Activated CD8-positive, alpha-beta memory T cell treated with anti-CD3 and anti-CD28 coated beads, Interleukin-2, amount 50 U/mL, for 4 hours (primary cell): ENCODE measurements at places on chromosomes 11 and 22.
A peak's percentile ranks its signal among the peaks of the same experiment; 100 is the strongest.

DNA sequence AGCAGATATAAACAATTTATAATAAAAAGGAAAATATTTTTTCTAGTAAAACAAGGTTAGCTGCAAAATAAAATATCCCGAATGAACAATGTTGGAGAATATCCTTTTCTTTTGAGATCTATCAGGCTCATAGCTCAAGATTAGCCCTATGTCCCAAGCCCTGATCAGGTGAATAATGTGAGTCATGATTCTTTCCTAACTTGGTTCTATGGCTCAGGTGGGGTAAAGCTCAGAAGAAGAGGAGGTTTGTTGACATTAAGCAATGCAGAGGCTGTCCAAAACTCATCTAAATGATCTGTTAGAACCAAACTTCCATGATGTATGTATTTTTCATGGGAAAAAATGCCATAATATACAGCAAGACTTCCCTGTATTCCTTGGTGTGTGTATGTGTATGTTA lies 86.1 kb downstream of the TRIM44 start:
- no peak for DNase-seq

- no peak for DNase-seq
Observed at GRCh38 chr11:36635066-36635862, 37.2 kb upstream of the RAG2 start.

DNA sequence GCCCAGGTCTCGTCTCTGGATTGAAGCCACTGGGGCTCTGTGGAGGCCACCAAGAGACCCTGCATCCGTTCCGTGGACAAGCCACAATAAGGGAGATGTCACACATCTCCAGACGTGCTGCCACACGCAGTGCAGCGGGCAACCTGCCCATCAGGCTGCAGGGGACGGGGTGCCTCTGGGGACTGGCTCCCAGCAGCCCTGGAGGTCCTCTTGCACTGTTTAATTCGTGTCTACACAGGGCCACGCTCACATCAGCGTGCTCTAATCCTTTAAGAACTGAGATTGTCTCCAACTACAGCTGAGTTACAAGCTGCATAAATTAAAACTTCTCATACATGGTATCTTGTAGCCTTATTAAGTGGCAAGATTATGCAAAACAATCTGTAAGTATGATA lies 1232.2 kb downstream of the BRD1 start:
- DNase-seq: no peak

- no peak for DNase-seq
Observed at GRCh38 chr22:36456464-36456845, 25.0 kb downstream of the TXN2 start.

- no peak for DNase-seq
Observed at GRCh38 chr11:17272801-17273200, 3.7 kb upstream of the NUCB2 start.

- no peak for DNase-seq
Observed at GRCh38 chr11:36238881-36239280, 50.3 kb downstream of the COMMD9 start.

- no peak for DNase-seq
Observed at GRCh38 chr11:108926171-108926840, 261.4 kb downstream of the DDX10 start.

- no peak for DNase-seq
Observed at GRCh38 chr11:66956689-66957290, 1.4 kb downstream of the PC start.

- DNase-seq: no peak
Observed at GRCh38 chr22:38955250-38955905, 2.0 kb upstream of the APOBEC3A start.

DNA sequence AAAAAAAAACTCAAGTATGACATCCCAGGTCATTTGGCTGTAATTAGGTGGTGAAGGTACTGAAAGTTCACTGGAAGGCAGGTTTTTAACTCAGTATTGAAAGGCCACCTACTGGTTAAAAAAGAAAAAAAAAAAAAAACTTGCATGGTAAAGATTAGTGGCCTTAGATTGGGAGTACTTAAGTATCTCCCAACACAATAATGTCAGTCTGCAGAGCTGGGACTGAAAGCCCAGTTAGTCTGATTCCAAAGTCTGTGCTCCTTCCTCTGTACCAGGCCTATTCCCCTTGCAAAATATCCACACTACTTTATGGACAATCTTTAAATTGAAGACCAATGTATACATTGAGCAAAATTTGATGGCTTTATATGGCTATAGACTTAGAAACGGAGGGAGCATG lies 85.5 kb downstream of the NOX4 start:
- DNase-seq: no peak

DNA sequence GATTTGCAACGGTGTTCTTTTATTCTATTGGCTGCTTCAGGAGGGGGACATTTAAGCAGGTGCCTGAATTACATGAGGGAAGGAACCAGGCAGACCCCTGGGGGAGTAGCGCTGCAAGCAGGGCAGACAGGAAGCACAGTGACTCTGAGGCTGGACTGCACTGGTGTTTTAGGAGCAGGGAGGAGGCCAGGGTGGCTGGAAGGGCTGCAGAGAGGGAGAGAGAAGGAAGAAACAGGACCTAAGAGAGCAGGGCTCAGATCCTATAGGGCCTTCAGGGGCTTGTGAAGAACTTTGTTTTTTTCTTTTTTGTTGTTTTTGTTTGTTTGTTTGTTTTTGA lies 62.5 kb upstream of the SORL1-AS1 start:
- no peak for DNase-seq

DNA sequence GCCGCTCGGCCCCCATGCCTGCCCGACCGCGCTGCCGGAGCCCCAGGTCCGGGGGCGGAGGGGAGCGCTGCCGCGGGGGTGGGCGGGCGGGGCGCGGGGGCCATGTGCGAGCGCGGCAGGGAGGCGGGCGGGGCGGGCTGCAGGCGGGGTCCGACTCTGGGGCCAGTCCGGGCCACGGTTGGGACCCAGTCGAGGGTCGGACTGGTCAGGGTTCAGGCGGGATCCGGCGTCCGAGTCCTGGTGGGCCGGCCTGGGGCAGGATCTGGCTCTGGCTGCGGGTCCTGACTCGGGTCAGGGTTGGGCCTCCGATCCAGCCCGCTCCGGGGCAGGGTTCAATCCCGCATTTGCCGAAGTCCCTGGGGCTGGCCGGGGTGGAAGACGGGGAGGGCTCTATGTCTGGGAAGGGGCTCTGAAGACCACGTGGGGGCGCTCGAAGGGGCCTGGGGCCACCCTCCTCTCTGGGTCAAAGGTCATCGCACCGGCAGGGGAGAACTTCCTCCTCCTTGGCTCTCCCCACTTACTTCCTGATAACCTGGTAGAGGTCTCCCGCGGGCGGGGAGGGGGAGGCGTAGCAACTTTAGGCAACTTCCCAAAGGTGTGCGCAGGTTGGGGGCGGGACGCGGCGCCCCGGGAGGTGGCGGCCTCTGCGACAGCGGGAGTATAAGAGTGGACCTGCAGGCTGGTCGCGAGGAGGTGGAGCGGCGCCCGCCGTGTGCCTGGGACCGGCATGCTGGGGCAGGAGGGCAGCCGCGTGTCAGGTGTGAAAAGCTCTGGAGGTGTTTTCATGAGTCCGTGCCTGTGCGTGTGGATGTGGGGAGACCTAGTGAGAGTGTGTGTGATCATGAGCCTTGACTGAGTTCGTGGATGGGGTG lies 603 bp downstream of the ESRRA start:
- peak; percentile 74 for DNase-seq

DNA sequence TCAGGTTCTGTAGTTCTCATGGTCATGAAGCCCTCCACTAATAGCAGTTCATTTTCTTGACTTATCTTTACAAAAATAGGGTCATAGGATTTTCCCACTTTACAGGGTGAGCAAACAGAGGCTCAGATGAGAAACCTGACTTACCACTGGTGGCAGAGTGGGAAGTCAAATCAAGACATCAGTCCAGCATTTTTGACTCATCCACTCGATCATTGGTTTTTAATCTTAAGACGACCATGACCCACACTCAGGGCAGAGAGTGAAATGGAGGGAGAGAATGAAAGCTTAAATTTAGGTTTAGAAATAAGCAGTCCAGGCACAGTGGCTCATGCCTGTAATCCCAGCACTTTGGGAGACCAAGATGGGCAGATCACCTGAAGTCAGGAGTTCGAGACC lies 42.1 kb downstream of the RTL6 start:
- no peak for DNase-seq

GRCh38 chr22:32378707-32379272 lies 21.1 kb downstream of the RFPL3 start:
- no peak for DNase-seq

DNA sequence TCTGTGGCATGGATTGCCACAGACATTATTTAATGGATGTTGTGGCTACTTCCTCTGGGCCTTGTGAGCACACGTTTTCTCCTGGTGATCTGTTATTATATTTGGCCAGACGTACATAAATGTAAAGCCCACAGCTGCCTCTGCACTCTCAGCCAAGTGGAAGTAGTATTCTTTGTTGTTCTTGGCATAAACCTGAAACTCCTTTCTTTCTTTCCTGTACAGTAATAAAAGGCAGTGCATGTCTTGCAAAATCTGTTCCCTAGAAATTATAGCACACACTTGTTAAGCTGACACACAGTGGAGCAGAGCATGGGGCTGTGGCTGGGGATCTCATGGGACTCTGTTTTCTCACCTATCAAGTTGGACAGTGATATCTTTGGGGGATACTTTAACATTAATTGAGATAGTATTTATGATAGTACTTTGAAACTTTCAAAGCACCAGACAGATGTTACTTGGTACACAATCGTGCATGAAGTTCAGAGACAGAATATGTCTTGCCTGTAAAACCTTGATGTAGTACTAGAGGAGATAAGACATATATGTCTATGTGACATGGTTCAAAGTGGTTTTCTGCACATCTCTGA lies 20.9 kb downstream of the PANX1 start:
- no peak for DNase-seq

GRCh38 chr11:64649291-64649697 lies 58.3 kb downstream of the SLC22A12 start:
- no peak for DNase-seq

DNA sequence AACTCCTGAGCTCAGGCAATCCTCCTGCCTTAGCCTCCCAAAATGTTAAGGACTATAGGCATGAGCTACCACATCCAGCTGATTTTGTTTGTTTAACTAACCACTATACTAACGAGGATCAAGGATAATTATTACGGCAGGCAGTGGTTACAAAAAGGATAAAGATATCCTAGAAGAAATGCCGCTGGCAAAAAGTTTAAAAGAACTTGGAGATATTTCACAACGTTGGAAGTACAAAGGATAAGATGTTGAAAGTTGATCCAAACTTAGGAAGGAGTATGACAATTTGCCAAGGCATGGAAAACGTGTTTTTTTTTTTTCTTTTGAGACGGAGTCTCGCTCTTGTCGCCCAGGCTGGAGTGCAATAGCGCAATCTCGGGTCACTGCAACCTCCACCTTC lies 13.4 kb downstream of the AP5B1 start:
- DNase-seq: no peak

DNA sequence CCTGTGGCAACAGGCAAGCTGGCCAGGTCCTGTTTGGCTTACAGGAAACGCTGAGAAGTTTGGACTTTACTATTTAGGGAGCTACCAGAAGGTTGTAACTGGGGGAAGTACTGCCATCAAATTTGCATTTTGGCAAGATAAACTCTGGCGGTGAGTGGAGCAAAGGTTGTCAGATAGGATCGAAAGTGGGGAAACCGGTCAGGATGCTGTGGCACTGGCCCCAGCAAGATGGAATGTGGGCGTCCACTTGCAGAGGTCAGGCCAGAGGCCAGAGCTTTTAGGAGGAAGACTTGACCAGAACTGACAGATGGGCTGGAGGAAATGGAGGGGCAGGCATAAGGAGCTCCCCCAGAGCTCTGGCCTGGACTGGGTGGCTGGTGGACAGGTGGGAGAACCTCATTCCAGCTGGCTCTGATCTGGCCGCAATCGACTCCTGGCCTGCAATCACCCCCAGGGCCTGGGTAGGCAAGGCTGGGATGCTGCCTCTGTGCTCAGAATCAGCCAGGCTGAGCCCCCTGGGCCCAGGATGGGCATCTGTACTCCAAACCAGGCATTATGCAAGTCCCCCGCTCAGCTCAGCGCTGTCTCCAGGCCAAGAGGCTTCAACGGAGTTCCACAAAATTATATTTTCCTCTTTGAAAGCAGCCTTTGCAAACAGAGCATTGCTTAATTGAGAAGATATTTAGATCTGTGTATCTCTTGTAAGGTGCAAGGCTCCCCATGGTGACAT lies 178.3 kb upstream of the NECTIN1 start:
- no peak for DNase-seq

GRCh38 chr11:76156971-76157427 lies 49.3 kb downstream of the WNT11 start:
- DNase-seq: no peak

- DNase-seq: peak; percentile 72
Observed at GRCh38 chr11:13486926-13487660, 8.7 kb downstream of the PTH start.

DNA sequence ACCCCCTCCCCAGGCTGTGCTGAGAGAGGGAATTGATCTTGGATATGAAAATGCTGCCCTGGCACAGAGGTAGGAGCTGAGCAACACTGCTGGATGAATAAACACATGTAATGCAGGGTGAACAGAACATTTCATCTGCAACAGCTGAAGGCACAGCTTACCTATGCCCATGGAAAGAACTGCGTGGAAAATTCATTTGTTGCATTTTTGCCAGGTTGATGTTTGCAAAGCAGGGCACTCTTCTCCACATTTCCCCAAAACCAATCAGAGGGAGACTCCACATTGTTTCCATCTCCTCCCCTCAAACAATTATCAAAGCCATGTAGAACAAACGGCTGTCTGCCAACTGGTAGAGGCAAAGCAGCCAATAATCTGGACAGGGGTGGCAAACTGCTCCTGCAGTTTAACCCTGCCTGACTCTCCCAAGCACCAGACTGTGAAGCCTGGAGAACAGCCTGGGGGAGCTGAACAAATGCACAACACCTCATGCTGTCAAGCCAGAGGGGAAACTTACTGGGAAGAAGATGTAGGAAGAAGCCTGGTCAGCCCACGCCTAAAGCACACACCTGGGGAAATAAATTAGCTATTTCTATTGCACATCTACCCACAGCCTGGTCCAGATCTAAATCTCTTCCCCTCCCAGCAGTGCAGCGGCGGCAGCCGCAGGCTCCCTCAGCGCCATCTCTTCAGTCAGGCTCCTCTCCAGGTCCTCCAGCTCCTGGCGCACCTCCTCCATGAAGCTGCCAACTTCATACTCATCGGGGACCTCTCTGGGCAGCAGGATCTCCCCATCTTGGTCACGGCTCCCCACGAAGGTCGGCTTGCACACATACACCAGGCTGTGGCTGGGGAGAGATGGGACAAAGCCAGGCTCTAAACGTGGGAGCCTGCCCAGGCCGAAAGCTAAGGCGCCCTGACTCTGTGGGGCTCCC lies 44.3 kb downstream of the DKK3 start:
- no peak for DNase-seq

- no peak for DNase-seq
Observed at GRCh38 chr22:47381240-47381639, 618.8 kb downstream of the TBC1D22A start.

- no peak for DNase-seq
Observed at GRCh38 chr11:19790831-19791552, 78.4 kb downstream of the NAV2 start.

- no peak for DNase-seq
Observed at GRCh38 chr11:19419021-19419750, 178.4 kb upstream of the E2F8 start.

- DNase-seq: peak; percentile 74
Observed at GRCh38 chr11:33987975-33988580, 63.5 kb upstream of the CAPRIN1 start.

- DNase-seq: no peak
Observed at GRCh38 chr11:119618208-119618909, 110.6 kb downstream of the NECTIN1 start.

GRCh38 chr11:126102436-126102981 lies 39.8 kb upstream of the CDON start:
- DNase-seq: no peak

GRCh38 chr11:73196576-73196975 lies 21.5 kb upstream of the P2RY2 start:
- DNase-seq: no peak

- no peak for DNase-seq
Observed at GRCh38 chr11:101960231-101960630, 43.9 kb upstream of the ANGPTL5 start.
